ENCODE measurements at places on chromosomes 3 and 15.

DNA sequence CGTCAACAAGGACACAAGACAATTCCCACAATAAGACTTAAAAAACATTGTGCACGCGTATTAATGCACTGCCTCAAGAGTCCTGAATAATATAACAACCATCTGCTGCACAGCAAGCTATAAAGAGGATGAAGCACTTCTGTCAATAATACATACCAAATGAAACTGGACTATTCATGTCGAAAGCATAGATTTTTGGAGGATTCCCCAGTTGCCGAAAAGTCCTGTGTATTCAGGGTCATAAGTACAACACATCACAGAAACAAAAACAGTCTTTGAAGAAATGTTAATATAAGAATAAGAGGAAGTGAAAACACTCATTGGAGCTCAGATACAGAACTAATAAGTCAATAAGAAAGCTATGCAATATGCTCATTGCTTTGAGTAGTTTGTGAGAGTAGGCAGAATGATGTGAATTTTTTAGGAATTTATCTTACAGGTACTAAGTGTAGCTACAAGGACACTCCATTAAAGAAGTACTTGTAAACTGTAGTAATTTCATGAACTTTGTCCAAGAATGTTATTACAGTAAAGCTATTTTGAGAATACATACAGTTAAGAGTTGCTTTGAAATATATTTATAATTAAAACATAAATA, 31.6 kb downstream of the CBLB start:
- DNase-seq = no peak

DNA sequence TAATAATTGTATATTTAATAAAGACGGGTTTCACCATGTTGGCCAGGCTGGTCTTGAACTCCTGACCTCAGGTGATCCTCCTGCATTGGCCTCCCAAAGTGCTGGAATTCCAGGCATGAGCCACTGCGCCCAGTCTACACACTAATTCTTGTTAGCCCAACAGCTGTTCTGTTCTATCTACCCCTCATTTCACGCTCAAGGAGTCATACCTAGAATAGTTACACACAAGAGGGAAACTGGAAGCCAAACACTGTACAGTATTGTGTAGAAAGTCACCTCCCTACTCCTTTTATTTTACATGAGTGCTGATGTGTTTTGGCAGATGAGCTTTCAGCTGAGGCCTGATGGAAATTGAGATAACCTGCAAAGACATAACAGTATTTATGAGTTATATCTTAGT, 13.4 kb upstream of the CTDSPL2 start:
- DNase-seq = no peak

- no peak for DNase-seq
Observed at GRCh38 chr3:100665230-100665629, 44.1 kb upstream of the TFG start.

- no peak for DNase-seq
Observed at GRCh38 chr15:95829062-95829461, 501.4 kb upstream of the NR2F2 start.

GRCh38 chr3:23271876-23272741, 69.0 kb downstream of the UBE2E2 start:
- no peak for DNase-seq

DNA sequence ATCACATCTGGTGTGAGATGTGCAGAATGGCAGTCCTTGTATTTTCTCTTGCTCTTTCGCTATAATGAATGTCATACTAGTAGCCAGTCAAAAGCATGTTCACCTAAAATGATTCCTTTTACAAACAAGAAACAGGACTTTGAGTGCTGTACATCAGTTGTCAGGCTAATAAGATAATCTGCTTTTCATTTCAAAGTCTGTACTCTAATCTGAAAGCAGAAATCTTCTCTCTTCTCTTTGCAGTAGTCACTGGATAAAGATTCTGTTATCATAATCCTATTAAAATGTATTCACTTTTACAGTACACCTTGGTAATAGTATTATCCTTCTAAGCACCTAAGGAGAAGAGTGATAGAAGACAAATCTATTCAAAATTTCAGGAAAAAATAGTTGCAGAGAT, 300.1 kb downstream of the MFSD1 start:
- DNase-seq = no peak

- peak; percentile 76 for DNase-seq
Observed at GRCh38 chr15:72758182-72758581, 25.4 kb downstream of the ADPGK start.

DNA sequence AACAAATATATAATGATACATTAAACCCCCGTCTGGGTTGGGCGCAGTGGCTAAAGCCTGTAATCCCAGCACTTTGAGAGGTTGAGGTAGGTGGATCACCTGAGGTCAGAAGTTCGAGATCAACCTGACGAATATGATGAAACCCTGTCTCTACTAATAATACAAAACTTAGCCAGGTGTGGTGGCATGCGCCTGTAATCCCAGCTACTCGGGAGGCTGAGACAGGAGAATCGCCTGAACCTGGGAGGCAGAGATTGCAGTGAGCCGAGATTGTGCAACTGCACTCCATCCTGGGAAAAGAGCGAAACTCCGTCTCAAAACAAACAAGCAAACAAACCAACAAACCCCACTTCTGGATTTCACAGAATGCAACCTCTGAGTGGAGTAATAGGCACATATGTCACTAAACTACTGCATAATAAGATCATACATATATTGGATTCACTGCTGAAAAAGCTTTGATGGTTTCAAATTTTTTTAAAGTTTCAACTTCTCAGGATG, 718.2 kb downstream of the SI start:
- no peak for DNase-seq

DNA sequence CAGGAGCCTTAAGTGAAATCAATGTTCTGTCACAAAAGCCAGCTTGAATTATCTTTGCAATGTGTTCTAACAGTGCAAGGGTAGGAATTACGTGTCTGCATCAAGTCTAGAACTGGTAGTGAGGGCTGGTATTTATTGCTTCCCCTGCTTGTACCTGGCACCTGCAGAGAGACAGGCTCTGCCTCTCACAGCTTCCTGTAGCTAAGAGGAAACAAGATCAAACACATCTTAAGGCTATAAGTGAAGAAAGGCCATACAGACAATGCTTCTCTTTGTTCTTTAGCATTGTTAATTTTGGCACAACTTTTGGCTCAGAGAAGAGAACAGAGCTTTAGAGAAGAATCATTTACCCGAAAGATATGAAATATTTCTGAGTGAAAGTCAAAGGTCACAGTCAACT, 479.9 kb downstream of the GRM7 start:
- no peak for DNase-seq

DNA sequence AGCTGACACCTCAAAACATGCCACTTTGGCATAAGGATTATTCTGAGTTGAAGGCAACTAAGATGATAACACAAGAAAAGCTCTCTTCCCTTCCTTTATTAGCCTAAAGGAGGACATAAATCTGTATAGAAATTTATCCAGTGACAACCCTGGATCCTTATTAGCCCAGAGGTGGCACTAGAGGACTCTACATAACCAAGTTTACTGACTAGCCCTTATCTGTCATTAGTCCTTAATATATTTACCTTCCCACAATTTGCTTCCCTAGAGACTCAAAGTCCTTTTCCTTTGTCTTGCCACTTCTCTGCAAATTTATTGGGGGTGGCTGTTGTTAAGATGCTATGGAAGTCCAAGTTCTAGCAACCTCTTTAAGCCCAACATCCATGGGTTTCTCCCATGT, 26.7 kb downstream of the CEP70 start:
- DNase-seq = no peak

DNA sequence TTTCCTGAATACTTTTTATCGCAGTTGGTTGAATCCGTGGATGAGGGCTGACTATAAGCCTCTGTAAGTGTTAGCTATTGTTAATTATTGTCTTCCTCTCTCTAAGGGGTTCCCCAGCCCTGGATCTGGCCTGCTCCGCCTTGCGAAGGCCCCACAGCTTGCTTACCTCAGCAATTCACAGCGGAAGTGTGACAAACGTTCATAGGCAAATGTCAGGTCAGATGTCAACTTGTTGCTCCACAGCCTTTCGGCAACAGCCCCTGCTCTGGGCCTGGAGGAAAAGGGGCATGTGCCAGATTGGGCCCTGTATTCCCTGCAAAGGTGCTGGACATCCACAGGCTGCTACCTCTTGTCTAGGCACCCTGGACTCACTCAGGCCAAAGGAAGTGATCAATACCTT, 25.3 kb upstream of the CELF6 start:
- no peak for DNase-seq

- DNase-seq = no peak
Observed at GRCh38 chr3:123655400-123655799, 70.5 kb upstream of the HACD2 start.

GRCh38 chr3:58848826-58849225, 182.3 kb upstream of the FAM3D start:
- DNase-seq = no peak

- DNase-seq = no peak
Observed at GRCh38 chr3:113285226-113285625, 73.9 kb downstream of the BOC start.

- no peak for DNase-seq
Observed at GRCh38 chr3:185552358-185552877, at the start of gene LIPH. TSS of gene LIPH (minus strand) at chr3:185552588. CDS start at chr3:185552471, 117 bp downstream.

- no peak for DNase-seq
Observed at GRCh38 chr15:95940431-95940985, 390.0 kb upstream of the NR2F2 start.

- no peak for DNase-seq
Observed at GRCh38 chr3:101938262-101938847, 89.0 kb downstream of the NFKBIZ start.

DNA sequence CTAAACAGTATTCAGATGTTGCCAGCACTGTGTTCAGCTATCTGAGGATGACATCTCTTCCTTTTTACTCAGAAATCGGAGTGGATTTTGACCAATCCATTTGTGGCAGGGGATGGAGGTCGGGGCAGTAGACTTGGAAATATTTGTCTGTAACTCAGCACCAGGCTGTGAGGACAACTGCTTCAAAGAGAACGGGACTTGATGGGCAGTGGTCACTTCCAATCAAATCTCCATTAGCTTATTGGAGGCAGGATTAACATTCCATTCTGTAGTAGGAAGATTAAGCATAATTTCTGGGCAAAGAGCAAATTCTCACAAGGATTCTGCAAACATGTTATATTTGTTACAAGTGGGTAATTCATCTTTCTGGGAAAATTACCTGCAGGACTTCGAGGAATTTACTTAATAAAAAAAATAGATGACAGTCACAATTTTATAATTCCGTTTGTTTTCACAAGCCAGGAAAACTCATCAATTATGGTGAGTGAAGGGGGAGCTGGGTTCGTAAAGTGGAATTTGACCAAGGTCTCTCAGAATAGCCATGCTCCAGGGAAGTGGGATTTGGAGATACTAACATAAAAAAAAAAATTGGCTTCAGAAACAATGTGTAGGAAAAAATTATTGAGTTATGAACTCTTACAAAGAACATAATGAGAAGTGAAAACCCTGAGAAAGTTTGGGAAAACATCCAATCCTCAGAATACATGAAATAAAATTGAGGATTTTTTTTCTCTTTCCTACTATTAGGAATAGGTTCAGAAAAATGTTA, 18.1 kb downstream of the CRABP1 start:
- DNase-seq = no peak

DNA sequence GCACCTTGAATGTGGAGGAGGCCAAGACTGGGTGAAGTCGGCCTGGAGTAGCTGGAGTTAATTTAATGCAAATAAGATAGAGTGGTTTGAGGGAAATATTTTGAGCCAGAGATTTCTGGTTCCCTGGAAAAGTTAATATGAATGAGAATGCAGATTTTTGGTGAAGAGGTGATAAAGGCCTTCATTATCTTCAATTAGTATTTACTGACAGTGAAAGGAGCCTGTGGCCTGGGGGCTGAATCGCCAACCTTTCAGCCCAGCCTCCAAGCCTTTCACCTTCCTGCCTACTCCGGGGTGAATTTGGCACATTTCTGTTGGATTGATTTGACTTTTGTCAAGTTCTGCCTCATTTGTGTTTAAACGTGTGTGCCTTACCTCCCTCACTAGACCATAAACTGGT, 147.8 kb downstream of the SOX2 start:
- no peak for DNase-seq

DNA sequence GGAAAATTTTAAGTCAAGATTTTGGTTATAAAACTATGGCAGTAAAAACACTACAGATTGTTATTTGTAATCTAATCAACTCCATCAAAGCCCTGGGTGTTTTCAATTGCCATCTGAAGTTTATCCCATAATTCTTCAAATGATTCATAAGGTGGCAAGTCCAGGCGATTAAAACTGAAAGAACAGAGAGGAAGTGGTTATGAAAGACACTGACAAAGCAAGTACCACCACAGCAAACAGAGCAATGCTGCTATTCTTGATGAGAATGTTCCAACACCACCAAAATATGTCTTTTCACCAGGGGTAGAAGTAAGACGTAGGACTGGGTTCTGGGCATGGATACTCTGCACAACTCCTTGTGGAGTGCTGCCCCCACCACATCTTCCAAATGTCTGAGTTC, 86.9 kb upstream of the PRTG start:
- no peak for DNase-seq

- no peak for DNase-seq
Observed at GRCh38 chr3:41044523-41044922, 154.8 kb upstream of the CTNNB1 start.

GRCh38 chr3:127857333-127857732, 35.0 kb upstream of the MGLL start:
- DNase-seq = peak; percentile 14

GRCh38 chr3:8366219-8366810, 135.3 kb upstream of the LMCD1 start:
- DNase-seq = no peak

DNA sequence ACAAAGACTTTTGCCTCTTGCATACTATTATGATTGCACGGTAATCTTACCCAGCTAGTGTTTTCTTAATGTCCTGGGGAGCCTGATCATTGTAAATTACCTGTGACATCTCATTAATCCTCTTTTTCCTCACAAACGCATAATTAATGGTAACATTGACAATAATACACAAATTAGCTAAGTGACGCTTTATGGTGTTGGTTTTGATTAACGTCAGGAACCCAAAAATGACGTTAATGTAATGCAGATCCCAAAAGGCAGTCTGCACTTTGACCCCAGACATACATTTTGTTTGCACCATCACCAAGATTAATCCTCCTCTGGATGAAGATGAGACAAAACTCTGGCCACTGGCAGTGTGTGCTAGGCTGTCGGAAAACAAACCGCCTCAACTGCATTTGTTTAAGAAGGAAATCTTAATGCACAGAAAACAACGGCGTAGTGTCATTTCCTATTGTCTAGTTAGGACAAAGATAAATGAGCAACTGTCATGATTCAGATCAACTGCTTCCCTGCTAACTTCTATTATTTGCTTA, 83.9 kb upstream of the CDIN1 start:
- DNase-seq = no peak

- no peak for DNase-seq
Observed at GRCh38 chr15:42133886-42134502, 22.4 kb downstream of the PLA2G4F start.

DNA sequence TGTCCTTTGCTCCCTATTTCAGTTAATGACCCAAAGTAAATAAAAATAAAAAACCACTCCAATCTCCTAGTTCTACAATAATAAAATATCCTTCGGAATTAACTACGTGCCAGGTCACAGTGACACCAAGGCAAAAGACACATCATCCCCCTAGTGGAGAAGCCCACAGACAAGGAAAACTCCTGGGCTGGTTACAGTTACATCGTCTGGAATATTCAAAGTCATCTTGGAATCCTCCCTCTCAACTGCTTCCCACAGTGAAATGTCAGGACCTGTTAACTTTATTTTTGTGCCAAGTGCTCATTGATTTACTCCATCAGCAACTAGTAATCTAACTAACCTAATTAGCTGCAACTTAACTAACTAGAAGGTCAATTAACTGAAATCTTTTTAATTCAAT, 349.3 kb downstream of the MAGI1 start:
- DNase-seq = no peak

GRCh38 chr3:184218814-184219213, 10.6 kb upstream of the VWA5B2 start:
- DNase-seq = no peak

Data from fibroblast of gingiva (primary cell).